Naive thymus-derived CD8-positive, alpha-beta T cell (primary cell): ENCODE measurements at places on chromosomes 11 and 22.

GRCh38 chr11:6027501-6027900 lies 3.1 kb downstream of the OR56A1 start:
- DNase-seq: no peak

DNA sequence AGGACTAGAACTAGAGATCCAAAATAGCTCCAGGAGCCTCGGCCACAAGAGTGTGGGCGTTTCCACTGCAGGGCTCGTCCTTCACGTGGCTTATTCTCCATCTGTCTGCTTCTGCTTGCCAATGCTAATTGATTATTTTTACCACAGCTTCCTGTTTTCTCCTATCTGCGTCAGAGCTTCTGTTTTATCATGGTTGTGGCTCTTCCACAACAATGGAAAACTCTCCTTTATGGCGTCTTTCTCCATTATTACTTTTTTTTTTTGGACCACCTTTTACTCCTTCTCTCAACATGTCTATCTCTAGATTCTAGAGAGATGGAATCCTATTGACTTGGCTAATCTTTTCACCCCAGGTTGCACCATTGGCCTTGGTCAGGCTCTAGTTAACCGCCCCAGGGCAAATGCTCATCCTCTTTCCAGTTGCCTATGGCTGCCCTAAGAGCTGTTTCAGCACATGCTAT lies 25.9 kb downstream of the CAT start:
- DNase-seq: no peak

GRCh38 chr11:66710384-66710930 lies 18.6 kb downstream of the SPTBN2 start:
- no peak for DNase-seq

GRCh38 chr11:119188067-119188466 lies 2.8 kb downstream of the NHERF4 start:
- no peak for DNase-seq

DNA sequence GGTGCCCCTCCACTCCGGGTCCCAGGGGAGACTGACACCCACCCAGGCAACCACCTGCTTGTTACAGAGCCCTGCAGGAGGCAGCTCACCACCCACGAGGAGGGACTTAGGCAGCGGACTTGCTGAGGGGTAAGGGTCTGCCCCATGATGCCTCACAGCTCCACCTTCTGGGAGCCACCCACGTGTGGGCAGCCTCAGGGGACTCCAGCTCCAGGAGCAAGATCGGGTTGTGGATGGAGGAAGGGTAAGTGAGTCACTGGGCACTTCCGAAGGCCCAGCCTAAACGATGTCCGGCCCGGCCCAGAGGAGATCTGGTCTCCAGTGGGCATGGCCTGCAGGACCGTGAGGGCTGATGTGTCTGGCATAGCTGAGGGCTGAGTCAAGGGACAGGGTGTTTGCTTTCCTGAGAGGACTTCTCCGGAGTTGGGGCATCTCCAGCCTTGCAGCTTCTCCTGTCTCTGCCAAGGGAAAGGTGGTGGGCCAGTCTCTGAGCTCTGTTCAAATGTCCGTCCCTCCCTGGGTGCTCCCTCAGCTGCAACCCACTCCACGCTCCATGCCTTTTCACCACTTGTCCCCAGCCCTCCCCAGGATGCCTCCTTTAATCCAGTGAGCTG lies 32.3 kb upstream of the P2RY2 start:
- DNase-seq: no peak

DNA sequence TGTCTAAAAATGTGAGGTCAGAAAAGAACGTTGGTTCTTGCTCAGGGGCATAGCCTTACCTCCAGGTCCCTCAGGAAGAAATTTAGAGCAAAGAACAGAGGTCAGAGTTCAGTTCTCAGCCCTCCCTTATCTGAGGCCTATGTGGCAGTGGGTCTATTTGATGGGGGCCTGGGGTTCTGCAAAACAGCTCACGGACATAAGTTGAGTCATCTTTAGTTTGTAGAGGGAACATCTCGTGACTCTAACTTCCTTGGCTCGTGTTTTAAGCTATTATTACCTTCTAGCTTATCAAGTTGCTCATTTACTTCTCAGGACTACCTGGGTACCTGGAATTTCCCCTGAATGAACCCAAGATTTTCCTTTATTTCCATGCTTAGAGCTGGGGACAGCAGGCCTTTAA lies 91.3 kb upstream of the AMOTL1 start:
- DNase-seq: no peak
